ENCODE measurements at places on chromosomes 4 and X. TPM values are rescaled to one million over a fixed set of nuclear protein-coding genes. Genes with fewer than 3 reads are reported as not detected.

The NHSL2 gene
- polyA plus RNA-seq = 11.6 TPM

The SLC10A6 gene
- 0.30 TPM for polyA plus RNA-seq

The SLC34A2 gene
- 27.6 TPM for polyA plus RNA-seq

The PNMA6A gene
- 10.0 TPM for polyA plus RNA-seq

The PNCK gene
- 7.5 TPM for polyA plus RNA-seq

The SSX3 gene
- polyA plus RNA-seq = not detected

The TMPRSS11F gene
- polyA plus RNA-seq = 0.12 TPM

The CTBP1 gene
- 112 TPM for polyA plus RNA-seq

The ZNF41 gene
- 15.4 TPM for polyA plus RNA-seq

The KCNE5 gene
- 4.8 TPM for polyA plus RNA-seq

The GJB1 gene
- polyA plus RNA-seq = 39.8 TPM

The OPRPN gene
- not detected for polyA plus RNA-seq

The FAM241A gene
- polyA plus RNA-seq = 1.6 TPM

The GPC4 gene
- 20.3 TPM for polyA plus RNA-seq

The ANKRD50 gene
- 47.5 TPM for polyA plus RNA-seq

The MTMR1 gene
- 31.8 TPM for polyA plus RNA-seq

DNA sequence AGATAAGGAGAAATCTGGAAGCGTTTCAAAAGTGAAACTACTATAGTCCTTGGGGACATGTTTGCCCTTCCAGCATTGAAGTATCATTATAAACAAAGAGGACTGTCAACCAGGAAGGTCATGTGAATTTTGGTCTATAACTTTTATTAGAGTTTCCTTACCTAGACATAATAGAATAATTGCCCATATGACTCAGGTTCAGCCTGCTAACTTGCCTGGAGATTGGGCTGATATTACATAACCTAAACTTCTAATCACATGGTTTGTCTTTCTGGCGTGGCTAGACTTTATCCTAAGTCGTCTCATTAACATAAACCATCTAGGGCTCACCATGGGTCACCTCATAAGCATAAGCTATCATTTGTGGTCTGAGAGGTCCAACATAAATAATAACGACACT is 775.9 kb downstream of the CENPC start:
- DNase-seq = no peak

- DNase-seq = no peak
These were observed 313.9 kb downstream of the MID1IP1 start for GRCh38 chrX:39115166-39115565.

- no peak for DNase-seq
These were observed 52.0 kb downstream of the SEC24D start for GRCh38 chr4:118783887-118784286.

- no peak for DNase-seq
These were observed 173.0 kb upstream of the EMCN start for GRCh38 chr4:100690812-100691211.

- DNase-seq = no peak
These were observed 39.4 kb downstream of the SAT1 start for GRCh38 chrX:23822397-23822796.

- DNase-seq = no peak
These were observed 9.5 kb upstream of the C4orf51 start for GRCh38 chr4:145670422-145670821.

GRCh38 chr4:140719022-140719421 is 37.2 kb downstream of the TBC1D9 start:
- DNase-seq = no peak

GRCh38 chrX:37763400-37763799 is 16.5 kb upstream of the CYBB start:
- DNase-seq = no peak

GRCh38 chrX:7110821-7111276 is 36.7 kb upstream of the STS start:
- no peak for DNase-seq

DNA sequence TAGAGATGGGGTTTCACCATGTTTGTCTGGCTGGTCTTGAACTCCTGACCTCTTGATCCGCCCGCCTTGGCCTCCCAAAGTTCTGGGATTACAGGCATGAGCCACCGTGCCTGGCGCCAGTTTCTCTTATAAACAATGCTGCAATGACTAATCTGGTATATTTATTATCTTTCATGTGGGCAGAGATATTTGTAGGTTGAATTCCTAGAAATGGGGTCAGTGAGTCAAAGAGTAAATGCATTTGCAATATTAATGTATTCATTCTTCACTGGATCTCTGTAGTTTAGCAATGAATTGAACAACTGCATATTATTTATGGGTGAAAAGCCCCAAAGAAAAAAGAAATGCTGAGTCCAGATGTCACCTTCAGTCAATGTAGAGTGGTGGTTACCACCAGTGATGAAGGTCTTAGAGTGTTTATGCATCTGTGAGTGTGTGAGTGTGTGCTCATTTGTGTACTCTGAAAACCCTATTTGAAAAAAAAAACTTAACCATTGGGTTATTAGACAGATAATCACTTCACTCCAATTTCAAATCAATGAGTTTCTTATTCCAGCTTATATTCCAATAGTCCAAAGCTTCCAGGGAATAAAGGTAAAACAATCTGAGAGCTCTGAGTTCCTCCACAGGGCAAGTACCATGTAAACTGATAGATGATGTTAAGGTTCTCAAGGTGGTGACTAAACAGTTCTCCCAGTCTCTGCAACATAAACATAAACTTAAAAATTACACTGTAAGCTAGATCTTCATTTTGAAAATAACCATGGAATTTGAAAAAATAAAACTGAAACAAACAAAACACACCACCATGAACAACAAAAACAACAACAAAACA is 22.6 kb upstream of the CD38 start:
- no peak for DNase-seq

DNA sequence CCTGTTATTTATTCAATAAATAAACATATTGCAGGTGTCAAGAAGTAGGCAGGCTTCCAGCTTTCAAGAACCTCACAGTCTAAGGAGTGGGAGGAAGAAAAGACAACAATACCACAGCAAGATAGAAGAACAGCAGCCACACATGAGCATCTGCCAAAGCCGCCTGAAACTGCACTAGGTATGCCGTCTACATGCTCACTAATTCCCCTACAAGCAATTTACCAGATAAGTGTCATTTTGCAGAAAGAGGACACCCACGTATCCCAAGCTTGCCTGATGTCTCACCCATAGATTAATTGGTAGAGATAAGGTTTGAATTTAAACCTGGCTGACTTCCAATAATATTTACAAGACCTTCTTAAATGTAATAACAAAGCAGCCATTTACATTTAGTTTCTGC is 439.4 kb upstream of the CPEB2 start:
- DNase-seq = no peak

- peak; percentile 37 for DNase-seq
These were observed 296.8 kb upstream of the PABPC5 start for GRCh38 chrX:91137883-91138282.

DNA sequence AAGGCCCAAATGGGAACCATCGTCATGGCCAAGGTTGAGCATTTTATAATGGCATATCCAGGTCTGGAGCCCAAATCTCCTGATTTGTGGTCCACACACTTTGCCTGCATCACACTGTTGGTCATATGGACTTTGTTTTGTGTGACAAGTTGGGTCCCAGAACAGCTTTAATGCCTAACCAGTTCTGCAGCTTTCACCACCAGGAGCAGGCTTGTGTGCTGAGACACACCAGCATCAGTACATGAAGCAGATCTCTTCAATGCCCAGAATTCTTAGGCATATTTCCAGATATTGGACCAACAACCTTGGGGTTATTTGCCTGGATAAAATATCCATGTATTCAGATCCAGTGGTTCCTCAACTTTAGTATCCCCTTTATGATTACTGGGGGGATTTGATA is 371.3 kb downstream of the FBXW7 start:
- DNase-seq = no peak

- no peak for DNase-seq
These were observed 383.0 kb upstream of the GALNT7 start for GRCh38 chr4:172785613-172786012.

DNA sequence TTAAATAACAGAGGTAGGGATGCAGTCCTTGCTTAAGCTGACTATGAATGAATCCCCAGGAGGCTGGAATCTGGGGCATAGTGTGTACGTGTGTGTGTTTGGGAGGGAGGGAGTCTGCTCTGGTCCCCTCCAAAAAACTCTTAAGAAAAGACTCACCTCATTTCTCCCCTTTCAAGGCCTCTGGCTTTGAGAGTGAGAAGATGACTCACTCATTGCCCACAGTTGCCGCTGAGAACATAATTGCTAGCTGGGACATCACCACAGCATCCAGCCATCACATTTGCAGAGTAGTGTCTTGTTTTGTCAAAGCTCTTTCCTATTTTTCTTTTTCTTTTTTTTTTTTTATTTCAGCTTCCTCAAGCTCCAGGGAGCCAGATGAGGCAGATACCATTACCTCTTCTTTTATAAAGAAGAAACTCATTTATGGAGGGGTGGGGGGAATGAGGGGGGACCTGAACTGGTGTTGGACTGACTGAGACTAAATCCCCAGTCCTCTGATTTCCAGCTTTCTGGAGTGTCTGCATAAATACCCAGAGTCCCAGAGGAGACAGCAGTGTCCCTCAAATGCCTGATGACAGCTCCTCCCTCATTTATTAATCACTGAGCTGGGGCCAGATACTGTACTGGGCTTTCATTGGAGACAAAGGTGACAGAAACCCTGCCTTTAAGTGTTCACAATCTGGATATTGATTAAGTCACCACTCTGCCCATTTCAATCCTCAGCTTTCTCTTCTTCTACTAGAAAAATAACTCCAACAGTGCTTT is 61.9 kb upstream of the LAS1L start:
- DNase-seq = no peak

- no peak for DNase-seq
These were observed 202.4 kb downstream of the RTL9 start for GRCh38 chrX:110561034-110561433.

- no peak for DNase-seq
These were observed 1250.7 kb downstream of the RAPGEF2 start for GRCh38 chr4:160353548-160353947.

DNA sequence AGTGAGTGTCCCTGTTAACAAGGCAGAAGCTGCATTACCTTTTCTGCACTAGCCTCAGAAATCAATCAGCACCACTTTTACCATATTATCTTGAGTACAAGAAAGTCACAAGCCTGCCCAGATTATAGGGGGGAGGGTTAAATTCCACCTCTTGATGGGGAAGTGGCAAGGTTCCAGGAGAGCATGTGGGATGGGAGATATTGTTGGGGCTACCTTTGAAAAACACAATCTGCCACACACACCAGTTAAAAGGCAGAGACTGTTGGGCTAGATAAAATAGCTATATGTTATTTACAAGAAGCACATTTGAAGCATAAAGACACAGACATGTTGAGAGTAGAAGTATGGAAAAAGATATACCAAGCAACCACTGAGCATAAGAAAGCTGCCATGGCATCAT is 6.6 kb upstream of the AVPR2 start:
- DNase-seq = no peak

GRCh38 chr4:27946799-27947198 is 1086.2 kb downstream of the STIM2 start:
- DNase-seq = no peak

GRCh38 chr4:125334926-125335325 is 20.2 kb downstream of the FAT4 start:
- DNase-seq = peak; percentile 44

DNA sequence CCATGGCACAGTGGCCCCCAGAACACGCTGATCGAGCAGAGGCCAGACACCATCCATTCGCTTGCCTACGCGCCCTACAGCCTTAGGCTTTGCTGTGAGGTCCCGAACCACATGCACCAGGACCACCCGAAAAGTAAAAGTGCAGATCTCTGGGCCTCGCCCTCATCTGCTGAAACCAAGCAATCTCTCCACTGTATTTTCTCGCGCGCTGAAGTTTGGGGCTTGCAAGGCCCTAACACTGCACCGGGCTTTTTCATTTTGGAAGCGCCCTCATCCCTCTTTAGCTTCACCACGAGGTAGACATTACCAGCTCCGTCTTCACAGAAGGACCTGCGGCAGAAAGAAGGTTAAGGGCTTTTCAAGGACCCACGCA is 21.2 kb downstream of the NKX3-2 start:
- DNase-seq = no peak

DNA sequence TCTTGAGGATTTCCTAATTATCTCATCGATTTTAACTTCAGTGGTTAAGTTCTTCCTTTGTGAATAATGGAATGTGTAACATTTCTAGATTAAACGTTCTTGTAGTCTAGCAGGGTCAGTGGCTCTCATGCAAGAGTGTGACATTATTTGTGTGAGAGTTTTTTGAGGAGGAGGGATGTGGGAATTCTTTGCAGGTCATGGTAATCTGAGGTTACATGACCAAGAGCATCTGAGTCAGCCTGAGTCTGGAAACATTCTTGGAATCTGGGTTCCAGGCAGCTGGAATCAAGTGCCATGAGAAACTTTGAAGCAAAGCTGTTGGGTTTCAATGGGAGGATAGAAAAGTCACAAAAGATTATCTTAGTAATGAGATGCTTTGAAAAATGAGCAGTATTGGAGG is 49.5 kb downstream of the GK start:
- no peak for DNase-seq

- DNase-seq = no peak
These were observed 18.0 kb downstream of the RHOH start for GRCh38 chr4:40214661-40215418.

DNA sequence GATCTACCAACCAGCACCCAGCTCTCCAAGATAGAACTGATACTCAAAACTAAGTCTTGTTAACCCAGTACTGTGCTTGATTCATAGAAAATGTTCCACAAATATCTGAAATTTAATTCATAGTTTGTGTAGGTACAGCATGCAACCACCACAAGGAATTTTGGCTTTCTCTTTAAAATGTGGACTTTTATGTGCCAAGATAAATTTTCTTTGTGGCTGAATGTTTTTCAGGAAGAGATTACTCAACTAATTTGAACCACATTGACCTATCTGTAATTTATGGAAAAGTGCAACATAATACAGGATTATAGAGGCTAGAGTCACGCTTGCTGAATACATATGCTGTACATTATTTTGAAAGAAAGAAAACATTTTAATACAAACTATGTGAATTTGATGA is 730.8 kb downstream of the IL1RAPL1 start:
- peak; percentile 3 for DNase-seq

GRCh38 chrX:118507766-118508165 is 12.2 kb downstream of the DOCK11 start:
- DNase-seq = no peak

DNA sequence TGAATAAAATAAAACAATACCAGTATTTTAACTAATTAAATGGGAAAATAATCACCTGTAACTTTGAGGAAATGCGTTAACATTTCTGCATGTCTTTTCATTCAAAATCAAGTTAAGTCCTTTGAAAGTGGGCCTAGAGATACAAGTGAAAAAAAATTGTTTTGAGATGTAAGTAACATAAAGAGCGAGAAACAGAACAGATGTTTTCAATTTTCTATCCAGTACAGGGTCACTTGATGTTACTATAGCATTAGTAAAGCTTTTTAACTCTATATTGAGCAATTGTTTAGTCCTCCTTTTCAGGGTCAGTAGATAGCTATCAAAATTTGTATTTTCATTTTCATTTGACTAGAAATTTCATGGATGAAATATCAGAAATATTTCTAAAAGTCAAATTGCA is 761.4 kb downstream of the CCSER1 start:
- DNase-seq = no peak

DNA sequence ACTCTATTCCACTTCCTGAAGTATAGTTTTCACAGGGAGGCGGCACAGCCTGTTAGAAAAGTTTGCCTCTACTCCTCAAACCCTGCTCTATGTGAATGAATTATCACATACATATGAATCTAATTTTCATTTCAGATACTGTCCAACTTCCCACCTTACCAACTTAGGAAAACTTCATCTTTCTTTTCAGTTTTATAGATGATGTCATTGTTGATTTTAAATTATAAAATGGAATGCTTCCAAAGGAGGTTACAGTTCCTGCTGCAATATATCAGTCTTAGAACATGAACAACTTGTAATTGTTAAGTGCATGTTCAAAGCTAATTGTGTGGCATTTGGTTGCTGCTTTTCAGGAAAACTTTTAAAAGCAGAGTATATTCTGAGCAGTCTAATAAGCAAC is 92.4 kb downstream of the NEUROG2 start:
- no peak for DNase-seq

All from left kidney (tissue), 8 donors.